ENCODE measurements at places on chromosomes 16 and 17.

GRCh38 chr16:72963533-72964315 is 84.2 kb downstream of the ZFHX3 start:
- DNase-seq: no peak

DNA sequence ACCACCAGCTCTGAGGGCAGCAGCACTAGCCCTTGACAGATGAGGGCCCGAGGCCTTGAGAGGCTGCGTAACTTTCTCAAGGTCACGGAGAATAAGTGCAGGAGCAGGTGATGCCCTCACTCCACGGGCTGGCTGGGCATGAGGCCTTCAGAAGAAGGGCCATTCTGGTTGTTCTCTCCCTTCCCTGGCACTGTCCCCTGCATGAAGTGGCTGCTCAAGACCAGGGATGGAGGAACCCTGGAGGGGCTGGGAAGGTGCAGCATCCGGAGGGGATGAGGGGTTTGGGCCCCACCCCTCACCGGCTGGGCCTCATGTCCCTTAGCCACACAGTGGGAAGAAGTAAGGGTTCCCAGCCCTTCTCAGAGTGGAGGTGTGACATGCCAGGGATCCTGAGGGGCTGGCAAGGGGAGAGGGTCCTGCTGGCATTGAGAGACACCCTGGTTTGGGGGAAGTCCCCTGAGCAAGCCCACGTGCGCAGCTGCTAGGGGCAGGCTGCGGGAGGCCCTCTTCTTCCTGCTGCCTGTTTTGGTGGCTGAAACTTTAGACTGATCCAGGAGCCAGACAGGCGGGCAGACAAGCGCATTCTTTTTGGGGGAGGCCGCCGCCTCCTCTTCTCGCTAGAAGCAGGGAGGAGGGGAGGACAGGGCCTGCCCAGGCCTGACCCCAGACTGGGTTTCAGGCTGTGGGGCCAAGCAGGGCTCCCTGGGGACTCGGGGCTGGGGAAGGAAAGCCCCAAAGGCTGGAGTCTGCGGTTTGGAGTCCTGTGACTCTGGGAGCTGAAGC is 74.0 kb downstream of the N4BP1 start:
- DNase-seq: no peak

DNA sequence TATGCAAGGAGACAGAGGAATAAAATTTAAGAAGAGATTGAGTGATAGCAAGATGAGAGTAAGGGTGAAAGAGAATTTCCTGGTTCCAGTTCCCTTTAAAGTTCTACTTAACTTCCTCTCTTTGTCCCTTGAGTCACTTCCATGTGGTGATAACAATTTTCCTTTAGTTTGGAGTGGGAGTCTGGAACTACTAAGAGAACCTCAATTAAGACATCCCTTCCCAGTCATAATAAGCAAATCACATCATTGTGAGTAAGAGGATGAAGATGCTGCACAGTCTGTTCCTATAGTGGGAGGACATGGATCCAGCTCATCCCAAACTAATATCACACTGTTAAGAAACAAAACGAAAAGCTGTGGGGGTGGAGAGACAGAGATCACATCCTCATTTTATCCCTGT is 24.4 kb downstream of the TBX21 start:
- DNase-seq: no peak

- DNase-seq: no peak
Observed at GRCh38 chr17:17813055-17813724, 23.6 kb downstream of the SREBF1 start.

Data from kidney glomerular epithelial cell (primary cell).